T-helper 2 cell treated with Interferon-gamma antibody and Interleukin-4, amounts not matched to agents 100 ng/mL and 5 ng/mL, for 36 hours (primary cell): ENCODE measurements at places on chromosomes 6 and 20. TPM values are rescaled to one million over a fixed set of nuclear protein-coding genes. Genes with fewer than 3 reads are reported as not detected.

Gene TFAP2A
- total RNA-seq, result 0.07 TPM in 1 of 2 replicates, not detected in the other

Gene CNPY3
- 54.1 and 55.3 TPM in 2 replicates for total RNA-seq

Gene PRND
- not detected in 2 replicates for total RNA-seq

Gene MYH7B
- total RNA-seq, result 0.20 TPM in 2 replicates

Gene MICB
- total RNA-seq, result 51.2 and 54.9 TPM in 2 replicates

Gene PSORS1C1
- total RNA-seq, result not detected in 2 replicates

Gene DUSP15
- not detected in 2 replicates for total RNA-seq

Gene SPATA25
- 0.52 and 1.0 TPM in 2 replicates for total RNA-seq
